ENCODE measurements at places on chromosomes 11 and 22. TPM values are rescaled to one million over a fixed set of nuclear protein-coding genes. Genes with fewer than 3 reads are reported as not detected.
A peak's percentile ranks its signal among the peaks of the same experiment; 100 is the strongest.

Gene APLP2
- total RNA-seq: 190 TPM

Gene P2RX3
- total RNA-seq: 0.33 TPM

Gene ZP1
- total RNA-seq: not detected

Gene CHADL
- 1.0 TPM for total RNA-seq

DNA sequence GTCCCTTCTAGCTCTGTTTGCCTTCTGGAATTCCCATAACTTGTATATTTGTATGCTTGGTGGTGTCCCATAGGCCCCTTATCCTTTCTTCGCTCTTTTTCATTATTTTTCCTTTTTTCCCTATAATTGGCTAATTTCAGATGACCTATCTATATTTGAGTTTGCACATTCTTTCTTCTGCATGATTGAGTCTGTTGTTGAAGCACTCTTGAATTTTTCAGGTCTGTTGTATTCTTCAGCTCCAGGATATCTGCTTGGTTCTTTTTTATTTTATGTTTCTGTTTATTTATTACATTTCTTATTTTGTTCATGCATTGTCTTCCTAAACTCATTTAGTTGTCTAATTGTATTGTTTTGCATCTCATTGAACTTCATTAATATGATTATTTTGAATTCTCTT is 28.0 kb downstream of the NCAM1 start:
- no peak for DNase-seq

- DNase-seq: peak; percentile 74
These were observed 23.5 kb upstream of the TH start for GRCh38 chr11:2194877-2195755.

DNA sequence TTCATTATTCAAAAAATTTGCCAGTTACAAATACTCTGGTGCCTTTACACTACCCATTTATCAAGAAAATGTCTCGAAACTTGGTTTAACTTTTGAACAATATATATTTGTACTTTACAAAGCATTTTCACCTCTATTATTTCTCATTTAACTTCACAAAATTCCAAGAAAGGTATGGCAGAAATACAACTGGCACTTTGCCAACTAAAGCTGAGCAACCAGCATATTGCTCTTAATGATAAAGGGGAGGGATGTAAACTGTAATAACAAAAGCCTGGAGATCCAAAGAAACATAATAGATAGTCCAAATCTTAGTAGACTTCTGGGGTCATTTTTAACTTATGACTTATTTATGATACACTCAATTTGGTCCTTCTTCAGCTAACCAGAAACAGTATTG is 7.7 kb downstream of the PITPNB start:
- DNase-seq: no peak

GRCh38 chr11:69870766-69871165 is 51.5 kb upstream of the FGF3 start:
- no peak for DNase-seq

DNA sequence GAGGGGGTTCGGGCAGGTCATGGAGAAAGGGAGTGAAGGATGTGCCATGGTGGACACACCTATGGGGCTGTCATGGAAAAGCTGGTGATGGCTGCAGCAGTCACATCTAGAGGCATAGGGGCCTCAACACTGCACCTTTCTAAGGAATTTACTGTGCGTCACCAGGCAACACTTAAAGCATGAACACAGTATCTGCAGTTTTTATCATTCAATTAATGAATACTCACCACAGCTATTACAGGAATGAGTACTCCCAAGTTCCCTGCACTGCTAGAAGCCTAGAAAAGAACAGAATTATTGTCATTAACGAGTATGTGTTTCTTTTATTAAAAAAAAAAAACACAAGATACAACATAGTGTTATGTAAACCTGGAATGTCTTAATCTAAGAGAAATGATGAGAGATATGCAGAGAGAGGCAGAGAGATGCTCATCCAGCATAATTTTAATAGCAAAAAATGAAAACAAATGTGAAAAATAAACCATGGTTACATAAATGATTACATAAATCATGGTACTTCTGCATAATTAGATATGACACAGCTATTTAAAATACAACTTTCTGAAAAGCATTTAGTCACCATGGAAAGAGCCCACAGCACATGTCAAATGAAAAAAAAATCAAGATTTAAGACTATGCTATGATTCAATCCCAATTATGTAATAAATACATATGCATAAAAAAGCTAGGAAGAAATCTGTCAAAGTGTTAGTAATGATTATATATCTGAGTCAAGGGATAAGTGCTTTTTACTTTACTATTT is 19.2 kb downstream of the SERPIND1 start:
- DNase-seq: no peak

DNA sequence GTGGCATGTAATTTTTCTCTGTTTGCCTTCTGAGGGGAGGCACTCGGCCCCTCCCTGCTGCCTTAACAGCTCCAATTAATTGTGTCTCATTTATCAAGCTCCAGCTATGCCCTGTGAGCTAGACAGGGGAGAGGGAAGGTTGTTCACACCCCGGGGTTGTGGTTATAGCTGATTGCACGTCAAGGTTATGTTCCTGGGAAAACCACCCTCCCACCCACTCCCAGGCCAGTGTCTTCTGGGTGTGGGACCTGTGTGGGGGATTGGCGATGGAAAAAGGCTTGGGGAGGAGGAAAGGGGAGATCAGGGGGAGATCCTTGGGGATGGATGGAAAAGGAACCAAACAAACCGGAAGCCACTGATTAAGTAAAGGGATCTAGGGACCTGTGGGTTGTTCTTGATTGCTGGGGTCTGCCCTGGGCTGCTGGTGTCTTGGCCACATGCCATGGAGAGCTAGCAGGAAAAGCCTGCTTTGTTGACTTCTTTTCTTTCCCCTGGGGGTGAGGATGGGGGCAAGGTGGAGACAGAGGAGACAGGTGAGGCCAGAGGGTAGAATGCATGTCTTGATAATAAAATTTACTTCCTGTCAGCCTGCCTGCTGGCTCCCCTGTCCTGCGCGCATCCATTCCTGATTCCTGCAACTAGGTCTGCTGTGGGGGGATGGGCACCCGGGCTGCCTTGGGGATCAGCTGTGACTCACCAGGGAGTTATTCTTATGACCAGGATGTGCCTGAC is 13.5 kb upstream of the SORL1-AS1 start:
- no peak for DNase-seq

DNA sequence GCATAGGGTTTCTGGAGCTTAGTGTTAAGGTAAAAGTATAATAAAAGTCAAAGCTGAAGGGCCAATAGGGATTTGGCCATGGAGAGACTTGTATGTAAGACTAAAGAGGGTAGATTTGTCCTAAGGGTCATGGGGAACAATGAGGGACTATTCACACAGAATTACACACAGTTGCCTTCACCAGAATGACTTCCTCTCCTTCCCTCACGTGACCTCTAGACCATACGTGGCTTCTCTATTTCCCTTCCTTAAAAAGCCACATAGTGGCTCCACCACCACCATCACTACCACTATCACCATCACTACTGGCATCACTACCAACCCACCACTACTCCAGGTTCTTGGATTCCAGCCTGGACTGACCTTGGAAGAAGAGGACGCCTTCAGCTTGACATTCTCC is 2.8 kb downstream of the HPX start:
- no peak for DNase-seq

DNA sequence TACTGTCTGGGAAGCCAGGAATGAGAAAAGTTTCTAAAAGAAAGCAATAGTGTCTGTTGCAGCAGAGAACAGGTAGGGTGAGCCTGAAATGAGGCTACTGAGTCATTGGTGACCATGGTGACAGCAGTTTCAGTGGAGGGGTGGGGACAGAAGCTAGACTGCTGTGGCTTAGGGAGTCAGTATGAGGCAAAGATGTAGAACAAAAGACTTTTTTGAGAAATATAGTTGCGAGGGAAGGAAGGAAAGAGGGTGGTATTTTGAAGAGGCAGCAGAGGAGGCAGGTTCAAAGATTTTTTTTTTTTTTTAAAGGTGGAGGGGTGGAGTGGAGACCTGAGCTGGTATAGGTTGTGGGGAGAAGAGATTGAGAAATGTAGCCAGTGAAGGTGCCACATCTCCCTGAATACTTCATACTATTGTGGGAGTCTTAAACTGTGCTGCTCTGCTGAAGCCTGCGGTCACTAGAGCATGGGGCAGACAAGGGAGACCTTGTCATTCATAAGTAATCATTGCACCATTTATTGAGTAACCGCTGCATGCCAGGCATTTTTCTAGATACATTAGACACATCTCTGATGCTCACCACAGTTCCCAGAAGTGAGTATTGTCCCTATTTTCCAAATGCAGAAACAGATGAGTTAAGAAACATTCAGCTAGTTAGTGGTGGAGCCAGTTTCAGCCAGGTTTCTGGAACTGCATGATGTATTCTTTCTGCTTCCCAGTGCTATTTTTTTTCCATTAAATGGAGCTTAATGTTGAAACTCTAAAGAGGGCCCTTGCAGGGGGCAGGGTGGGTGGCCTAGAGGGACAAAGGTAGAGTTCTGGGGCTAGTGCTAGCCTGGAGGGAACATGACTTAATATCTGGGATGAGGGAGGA is 49.9 kb downstream of the STIM1 start:
- no peak for DNase-seq

- DNase-seq: no peak
These were observed 63.3 kb upstream of the OR5AN1 start for GRCh38 chr11:59295435-59295834.

GRCh38 chr22:24542641-24543040 is 12.3 kb downstream of the GUCD1 start:
- no peak for DNase-seq

- DNase-seq: no peak
These were observed 6.9 kb upstream of the SHANK3 start for GRCh38 chr22:50665738-50666137.

DNA sequence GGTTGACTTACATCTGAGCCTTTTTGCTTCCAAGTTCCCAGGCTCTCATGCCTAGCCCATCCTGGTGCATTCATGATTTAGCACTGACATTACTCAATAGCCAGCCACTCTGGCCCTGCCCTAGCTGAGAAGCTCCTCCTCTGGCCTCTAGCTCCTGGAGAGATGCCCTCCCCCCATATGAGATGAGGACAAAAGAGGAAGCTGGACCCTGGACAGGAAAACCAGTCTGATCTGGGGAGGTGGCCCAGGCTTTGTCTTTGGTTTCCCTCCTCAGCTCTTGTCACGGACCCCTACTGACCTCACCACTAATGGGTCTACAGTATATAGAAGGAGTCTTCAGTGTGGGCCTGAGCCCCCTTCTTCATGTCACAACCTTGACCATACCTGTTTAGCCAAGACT is 3.0 kb downstream of the RHOG start:
- DNase-seq: no peak
